ENCODE measurements at places on chromosomes 6 and 20.

- DNase-seq, result no peak
These were observed 275.0 kb upstream of the BMP2 start for GRCh38 chr20:6492271-6493055.

GRCh38 chr6:166019214-166019613 lies 148.4 kb downstream of the TBXT start:
- DNase-seq, result no peak

GRCh38 chr6:84665401-84665800 lies 99.0 kb downstream of the TBX18 start:
- DNase-seq, result no peak

- DNase-seq, result no peak
These were observed 62.4 kb downstream of the PTCHD4 start for GRCh38 chr6:48048451-48049146.

GRCh38 chr6:42460883-42461282 lies 9.2 kb upstream of the TRERF1 start:
- DNase-seq, result no peak
